Small intestine (tissue), 16 donors: ENCODE measurements at places on chromosomes 1 and 21.

- DNase-seq = no peak
These were observed 30.1 kb upstream of the EPS15 start for GRCh38 chr1:51549016-51549619.

DNA sequence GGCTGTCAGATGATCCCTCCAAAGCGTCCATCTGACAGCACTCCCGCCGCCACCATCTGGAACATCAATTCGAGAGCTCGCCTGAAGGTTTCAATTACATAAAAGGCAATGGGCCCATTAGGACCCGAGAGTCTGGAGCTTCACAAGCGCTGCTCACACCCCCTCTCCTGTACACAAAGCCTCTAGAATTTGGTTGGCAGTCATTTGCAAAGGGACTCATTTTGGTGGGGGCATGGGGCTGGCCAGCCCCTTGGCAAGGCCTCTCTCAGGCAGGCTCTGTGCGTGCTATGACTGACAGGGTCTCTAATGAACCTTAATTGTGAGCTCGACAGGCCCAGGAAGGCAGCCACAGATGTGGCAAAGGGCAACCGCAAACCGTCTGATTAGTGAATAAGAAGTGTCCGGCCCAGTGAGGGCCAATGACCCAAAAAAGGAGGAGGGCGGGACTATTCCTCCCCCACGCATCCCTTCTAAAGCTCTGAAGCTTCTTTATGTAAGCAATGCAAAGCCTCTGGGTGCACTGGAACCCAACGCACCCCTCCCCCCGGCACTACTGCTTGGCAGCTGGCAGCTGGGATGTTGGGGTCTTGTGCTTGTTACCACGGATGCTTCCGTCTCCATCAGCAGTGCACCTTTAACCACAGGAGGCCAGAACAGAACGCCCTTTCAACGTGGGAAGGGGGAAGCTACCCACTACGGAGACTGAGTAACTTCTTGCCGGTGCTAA, 79.4 kb downstream of the CAPZB start:
- DNase-seq = no peak

- DNase-seq = no peak
These were observed 115.0 kb upstream of the TMPRSS2 start for GRCh38 chr21:41622831-41623548.

- no peak for DNase-seq
These were observed 56.6 kb downstream of the NCF2 start for GRCh38 chr1:183533617-183534174.

DNA sequence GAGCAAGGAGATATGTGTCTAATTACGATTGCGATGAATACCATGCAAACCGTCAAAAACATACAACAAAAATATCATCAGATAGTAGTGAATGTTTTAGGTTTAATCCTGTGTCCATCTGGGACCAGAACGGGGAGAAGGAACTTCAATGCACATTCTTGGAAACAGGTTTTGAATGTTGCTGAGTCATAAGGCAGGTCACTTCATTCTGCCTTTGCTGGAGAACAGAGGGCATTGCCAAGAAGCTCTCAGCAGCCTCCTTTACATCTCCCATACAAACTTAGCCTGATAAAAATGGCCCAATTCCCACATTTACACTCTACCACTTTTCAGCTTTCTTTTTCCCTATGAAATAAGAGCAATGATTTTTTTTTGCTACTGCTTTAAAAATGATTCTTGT, 78.0 kb upstream of the KCNJ6 start:
- no peak for DNase-seq

GRCh38 chr21:37061926-37062592, 10.8 kb downstream of the PIGP start:
- DNase-seq = no peak

- DNase-seq = no peak
These were observed 43.0 kb upstream of the RXRG start for GRCh38 chr1:165487921-165488320.

- DNase-seq = no peak
These were observed 273.8 kb downstream of the AJAP1 start for GRCh38 chr1:4928186-4928585.

DNA sequence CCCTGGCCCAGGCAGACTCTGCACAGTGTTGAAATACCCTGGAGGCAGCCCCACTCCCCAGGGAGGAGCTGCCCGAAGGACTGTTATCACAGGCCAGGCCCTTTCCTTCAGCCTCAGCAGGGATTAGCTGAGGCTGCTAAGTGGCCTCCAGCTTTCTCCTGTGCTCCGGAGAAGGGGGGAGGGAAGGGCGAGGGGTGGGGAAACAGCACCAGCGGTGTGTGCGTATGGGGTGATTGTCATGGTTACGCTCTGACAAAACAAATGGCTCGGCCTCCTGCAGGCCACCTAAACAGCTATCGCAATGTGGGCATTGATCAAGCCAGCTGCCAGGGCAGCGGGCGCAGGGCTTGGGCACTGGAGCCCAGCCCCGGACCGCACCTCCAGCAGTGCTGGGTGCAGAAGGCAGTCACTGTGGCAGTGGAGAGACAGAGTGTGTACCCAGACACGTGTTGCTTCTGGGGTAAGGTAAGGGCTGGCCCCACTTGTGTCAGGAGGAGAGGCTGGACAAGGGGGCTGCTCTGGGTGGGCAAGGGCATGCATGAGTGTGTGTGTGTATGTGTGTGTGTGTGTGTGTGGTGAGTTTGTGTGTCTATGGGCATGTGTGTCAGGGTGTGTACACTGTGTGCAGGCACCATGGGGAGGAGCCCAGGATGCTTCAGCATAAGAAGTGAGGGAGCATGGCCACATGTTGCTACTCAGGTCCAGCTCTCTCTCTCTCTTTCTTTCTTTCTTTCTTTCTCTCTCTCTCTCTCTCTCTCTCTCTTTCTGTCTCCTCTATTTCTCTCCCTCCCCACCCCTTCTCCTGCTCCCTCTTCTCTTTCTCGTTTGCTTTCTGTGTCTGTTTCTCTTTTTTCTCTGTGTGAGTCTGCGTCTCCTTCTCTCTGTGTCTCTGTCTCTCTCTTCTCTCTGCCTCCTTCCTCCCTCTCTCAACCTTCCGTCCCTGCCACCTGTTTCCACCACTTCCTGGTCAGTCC, at the start of gene VWA5B1:
Gene VWA5B1, plus strand, starts transcription at position 252 of the 974 bp plus-strand sequence. CDS start 19,727 bp downstream, outside the sequence.
- DNase-seq = peak; percentile 72

DNA sequence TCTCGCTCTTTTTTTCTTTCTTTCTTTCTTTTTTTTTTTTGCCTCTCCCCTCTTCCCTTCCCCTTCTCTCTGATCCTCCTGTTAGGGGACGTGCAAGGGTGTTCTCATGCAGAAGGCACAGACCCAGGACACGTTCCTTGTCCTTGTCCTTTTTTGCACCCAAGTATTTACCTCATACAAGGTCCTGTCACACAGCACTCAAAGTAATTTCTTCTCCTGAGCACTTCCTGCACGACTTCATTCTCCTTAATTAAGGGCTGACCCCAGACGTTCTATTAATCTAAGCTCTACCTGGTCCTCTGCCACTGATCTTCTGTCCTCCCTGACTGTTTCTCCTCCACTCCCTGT, 424 bp upstream of the PCNX2 start:
- DNase-seq = no peak

DNA sequence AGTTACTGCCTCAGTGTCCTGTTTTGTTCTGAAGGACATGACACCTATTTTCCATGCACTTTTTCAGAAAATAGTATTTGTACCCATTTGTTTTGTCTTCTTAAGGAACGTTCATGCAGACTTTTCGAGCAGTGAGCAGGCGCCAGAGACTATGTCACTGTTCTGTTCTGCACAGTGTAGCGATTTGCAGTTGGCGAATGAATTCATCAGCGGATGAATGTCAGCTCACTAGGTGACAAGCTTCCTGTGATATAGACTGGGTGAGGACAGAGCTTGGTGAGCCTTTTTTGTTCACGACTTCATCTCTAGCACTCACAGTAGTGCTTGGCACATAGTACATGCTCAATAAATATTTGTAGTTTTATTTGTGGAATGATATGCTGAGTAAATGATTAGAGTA, 177.8 kb downstream of the NFIA start:
- DNase-seq = no peak

- DNase-seq = no peak
These were observed 150.3 kb downstream of the TNFSF18 start for GRCh38 chr1:172900376-172900997.

DNA sequence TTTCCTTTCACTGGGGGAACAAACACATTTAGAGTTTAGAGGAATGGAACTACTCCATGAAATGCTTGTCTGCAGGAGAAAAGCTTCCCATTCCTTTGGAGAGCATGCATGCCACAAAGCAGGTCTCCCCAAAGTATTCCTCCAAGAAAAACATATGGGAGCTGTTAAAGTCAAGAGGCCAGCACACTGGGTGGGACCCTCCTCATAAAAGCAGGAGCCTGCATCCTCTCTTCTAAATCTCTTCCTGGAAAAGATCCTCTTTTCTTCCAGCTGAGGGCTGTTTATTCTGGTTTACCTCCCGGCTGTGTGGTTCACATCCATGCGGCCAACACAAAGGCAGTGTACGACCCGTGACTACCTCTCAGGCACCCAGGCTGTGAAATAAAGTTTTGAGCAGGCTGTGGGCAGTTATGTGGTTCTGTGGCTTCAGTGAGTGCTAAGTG, 103.4 kb downstream of the TENT5C start:
- no peak for DNase-seq

DNA sequence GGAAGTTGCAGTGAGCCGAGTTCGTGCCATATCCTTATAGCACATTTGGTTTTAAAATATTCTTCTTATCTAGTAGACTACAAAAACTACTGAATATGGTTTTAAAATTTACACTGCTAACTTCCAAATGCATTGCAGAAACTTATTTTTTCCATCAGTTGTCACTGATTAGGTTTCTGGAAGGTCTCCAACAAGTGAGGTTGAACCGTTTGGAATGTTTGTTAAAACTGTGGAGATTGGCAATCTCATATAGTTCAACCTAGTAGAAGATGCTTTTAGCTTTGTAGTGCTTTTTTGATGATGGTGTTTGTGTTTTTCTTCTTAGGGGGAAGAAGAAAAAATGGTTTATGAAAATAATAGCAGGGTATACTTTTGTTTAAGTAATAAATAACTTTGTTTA, 12.9 kb downstream of the CENPF start:
- no peak for DNase-seq

DNA sequence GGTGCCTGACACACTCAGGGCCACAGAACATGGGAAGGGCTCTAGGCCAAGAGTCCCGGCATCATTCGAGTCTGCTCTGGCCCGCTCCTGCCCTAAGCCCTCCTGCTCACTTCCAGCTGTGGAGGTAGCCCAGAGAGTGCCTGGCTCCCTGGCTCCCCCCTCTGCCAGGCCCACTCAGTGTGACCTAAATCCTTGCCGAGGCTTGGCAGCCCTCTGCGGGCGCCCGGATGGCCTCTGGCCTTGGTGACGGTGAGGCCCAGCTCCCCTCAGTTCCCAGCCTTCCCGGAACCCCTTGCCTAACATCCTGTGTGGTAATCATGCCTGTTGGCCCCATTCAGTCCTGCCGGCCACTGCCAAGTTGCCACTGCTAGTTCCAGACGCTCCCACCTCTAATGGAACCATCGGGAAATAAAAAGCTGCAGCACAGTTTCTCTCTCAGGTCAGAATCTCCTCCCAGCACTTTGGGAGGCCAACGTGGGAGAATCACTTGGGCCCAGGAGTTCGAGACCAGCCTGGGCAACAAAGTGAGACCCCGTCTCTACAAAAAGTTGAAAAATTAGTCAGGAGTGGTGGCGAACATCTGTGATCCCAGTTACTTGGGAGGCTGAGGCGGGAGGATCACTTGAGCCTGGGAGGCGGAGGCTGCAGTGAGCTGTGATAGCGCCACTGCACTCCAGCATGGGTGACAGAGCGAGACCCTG, 1.2 kb upstream of the H6PD start:
- no peak for DNase-seq

GRCh38 chr1:12447307-12447706, 170.7 kb downstream of the DHRS3 start:
- no peak for DNase-seq

DNA sequence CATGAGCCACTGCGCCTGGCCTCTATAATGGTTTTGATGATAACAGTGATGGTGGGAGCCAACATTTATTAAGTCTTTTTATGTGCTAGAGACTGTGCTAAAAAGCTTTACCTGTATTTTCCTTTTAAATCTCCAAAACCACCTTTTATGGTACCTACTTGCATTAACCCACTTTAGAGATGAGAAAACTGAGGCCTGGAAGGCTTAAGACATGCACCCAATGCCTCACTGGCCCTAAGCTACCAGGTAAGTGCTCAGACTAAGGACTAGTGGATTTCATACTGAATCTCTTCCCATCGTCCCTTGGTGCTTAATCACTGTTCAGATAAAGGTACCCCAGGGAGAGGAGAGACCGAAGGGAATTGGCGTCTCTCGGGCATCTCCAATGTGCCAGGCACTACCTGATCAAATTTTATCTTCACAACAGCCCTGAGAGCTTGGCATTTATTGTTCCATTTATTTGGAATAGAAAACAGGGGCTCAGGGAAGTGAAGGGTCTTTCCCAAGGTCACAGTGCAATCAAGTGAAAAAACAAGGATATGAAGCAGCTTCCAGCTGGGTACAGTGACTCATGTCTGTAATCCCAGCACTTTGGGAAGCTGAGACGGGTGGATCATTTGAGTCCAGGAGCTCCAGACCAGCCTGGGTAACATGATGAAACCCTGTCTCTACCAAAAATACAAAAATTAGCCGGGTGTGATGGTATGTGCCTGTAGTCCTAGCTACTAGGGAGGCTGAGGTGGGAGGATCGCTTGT, 84.2 kb downstream of the LACTBL1 start:
- DNase-seq = no peak

DNA sequence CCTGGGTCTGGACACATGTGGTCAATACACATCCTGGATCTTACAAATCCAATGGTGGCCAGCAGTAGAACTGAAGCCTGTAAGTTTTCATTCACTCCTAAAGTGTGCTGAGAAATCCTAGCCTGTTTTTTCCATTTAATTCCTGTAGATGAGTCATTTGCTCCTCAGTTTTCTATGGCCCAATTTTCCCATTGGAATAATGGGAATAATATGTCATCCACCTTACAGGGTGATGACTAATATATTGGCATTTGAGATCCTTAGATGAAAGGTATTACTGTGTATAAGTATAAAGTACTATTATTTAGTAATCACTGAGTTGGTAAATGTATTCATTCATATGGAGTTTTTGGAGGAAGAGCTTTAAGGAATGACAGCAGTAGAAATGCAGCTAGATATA, 89.7 kb upstream of the ADAR start:
- DNase-seq = peak; percentile 7

GRCh38 chr21:46636550-46637285, 1.2 kb downstream of the PRMT2 start:
- DNase-seq = no peak

GRCh38 chr1:113858418-113858817, 13.1 kb downstream of the PTPN22 start:
- DNase-seq = no peak

DNA sequence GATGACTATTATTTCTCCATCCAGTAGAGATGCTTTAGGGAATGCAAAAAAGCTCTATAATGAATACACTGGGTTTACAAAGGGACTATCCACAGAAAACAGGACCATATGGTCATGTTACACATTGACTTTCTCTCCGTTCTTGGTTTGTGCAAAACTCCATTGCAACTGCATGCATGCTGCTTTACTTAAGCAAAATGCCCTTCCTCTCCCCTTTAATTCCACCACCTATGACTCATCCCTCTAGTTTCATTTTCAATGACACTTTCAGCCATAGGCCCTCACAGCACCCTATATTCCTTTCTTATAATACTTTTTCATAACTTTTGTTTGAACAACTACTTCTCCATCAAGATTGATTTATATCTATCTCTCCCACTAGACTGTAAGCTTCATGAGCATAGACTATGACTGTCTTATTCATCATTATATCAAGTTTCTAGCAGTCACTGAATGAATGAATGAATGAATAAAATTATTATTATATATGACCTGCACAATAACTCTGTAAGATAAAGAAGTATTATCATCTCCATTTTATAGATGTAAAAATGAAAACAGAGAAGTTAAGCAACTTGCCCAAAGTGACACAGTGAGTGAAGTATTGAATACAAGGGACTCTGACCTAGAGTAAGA, 248.9 kb downstream of the PLPP3 start:
- peak; percentile 51 for DNase-seq
